ENCODE measurements at places on chromosomes 3 and 15. TPM values are rescaled to one million over a fixed set of nuclear protein-coding genes. Genes with fewer than 3 reads are reported as not detected.

Gene PARP15
- not detected for total RNA-seq

Gene SKOR1
- total RNA-seq = not detected

Gene KIF7
- total RNA-seq = 3.3 TPM

Gene CTSH
- total RNA-seq = 39.9 TPM

Gene FEZF2
- total RNA-seq = not detected

Gene SI
- total RNA-seq = not detected

Gene KLHL40
- total RNA-seq = not detected

Gene ANXA2
- total RNA-seq = 2,975 TPM

Gene ZNF662
- not detected for total RNA-seq

Gene QTRT2
- total RNA-seq = 18.7 TPM

Gene APBA2
- total RNA-seq = 17.7 TPM

Gene GP9
- not detected for total RNA-seq

Gene ANKUB1
- total RNA-seq = not detected

Gene TMC3
- total RNA-seq = not detected

Data from H4 (cell line).